Left lung (tissue), 14 donors: ENCODE measurements at places on chromosomes 6 and 20. TPM values are rescaled to one million over a fixed set of nuclear protein-coding genes. Genes with fewer than 3 reads are reported as not detected.

The RBBP9 gene
- total RNA-seq = 17.5 TPM

DNA sequence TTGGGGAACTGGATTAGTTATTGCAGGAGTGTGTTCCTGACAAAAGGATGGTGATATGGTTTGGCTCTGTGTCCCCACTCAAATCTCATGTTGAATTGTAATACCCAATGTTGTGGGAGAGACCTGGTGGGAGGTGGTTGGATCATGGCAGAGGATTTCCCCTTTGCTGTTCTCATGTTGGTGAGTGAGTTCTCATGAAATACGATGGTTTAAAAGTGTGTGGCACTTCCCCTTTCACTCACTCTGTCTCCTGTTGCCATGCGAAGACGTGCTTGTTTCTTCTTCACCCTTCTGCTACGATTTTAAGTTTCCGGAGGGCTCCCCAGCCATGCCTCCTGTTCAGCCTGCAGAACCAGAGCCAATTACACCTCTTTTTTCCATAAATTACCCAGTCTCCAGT lies 16.2 kb upstream of the TREM1 start:
- no peak overlapping the region for H3K27ac ChIP-seq
- H3K4me1 ChIP-seq = peaks cover 16% of the 10 kb centered on the region
- no peaks in the 10 kb centered on the region for H3K36me3 ChIP-seq

The ZNF184 gene
- 6.0 TPM for total RNA-seq

DNA sequence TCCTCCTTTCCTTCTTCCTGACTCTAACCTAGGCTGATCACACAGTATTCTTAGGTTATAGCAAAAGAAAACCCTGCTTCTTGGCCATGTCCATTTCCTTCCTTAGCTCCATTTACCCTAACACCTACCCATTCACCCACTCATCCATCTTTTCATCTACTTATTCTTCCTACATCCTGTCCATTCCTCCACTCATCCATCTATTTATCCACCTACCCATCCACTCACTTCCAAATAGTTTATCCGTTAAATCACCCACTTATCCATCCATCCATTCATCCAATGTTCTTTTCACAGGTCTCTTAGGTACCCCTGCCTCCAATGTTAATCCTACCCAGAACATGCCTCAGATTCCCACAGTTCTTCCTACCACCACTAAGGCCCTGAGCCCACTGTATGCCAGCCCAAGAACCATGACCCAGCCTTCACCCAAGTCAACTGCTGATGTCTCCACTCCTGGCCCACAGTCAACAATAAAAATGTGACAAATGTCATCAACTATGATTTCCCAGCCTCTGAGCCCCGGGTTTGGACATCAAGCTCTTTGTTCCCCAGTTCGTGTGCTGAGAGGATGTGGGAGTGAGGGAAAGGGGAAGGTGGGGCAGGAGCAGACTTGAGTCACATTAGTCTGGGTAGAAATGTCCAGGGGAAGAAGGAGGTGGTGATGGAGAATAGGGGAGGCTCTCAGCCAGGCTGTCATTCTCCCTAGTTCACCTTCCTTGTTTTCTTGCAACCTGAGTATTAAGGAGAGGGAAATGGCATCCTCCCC lies 24.4 kb downstream of the TREML4 start:
- H3K36me3 ChIP-seq = no peaks in the 10 kb centered on the region
- no peaks in the 10 kb centered on the region for H3K27me3 ChIP-seq
- H3K4me1 ChIP-seq = peaks cover 14% of the 10 kb centered on the region
- no peak for DNase-seq
- no peak overlapping the region for H3K4me3 ChIP-seq

The ARMC2 gene
- 7.8 TPM for total RNA-seq
